ENCODE measurements at places on chromosomes 7 and 10.

- no peak for DNase-seq
Measured at GRCh38 chr7:86790383-86790782, 146.7 kb downstream of the GRM3 start.

GRCh38 chr10:5314840-5315239 is 49.9 kb upstream of the UCN3 start:
- DNase-seq = peak; percentile 4

DNA sequence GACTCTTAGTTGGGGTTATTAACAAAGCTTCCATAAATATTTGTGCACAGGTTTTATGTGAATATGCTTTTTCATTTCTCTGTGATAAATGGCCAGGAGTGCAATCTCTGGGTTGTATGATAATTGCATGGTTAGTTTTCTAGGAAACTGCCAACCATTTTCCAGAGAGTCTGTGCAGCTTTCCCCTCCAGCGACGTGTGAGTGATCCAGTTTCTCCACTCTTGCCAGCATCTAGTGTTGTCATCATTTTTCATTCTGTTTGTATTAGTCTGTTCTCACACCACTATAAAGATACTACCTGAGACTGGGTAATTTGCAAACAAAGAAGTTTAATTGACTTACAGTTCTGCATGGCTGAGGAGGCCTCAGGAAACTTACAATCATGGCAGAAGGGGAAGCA is 319.6 kb upstream of the SHH start:
- DNase-seq = no peak

DNA sequence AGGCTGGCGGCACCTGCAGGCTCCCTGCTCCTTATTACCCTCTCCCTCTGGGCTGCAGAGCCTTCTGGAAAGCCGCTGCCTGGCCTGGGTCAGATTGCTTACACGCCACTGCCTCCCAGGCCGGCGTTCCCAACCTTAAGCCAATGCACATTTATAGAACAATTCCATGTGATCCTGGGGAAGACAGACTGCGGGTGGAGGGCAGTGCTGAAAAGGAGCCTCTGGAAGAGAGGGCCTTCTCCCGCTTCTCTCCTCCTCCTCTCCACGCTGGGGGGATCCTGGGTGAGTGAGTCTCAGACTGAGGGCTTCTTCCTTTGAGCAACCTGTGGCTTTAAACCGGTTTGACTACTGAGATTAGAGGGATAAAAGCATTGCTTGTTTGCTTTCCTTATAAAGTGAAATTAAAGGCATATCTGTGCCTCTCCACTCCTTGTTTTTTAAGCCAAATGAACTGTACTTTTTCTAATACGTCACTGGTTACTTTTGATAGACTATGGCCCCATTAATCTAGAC is 5.5 kb downstream of the TACC2 start:
- DNase-seq = no peak

GRCh38 chr10:113438652-113439051 is 114.2 kb upstream of the HABP2 start:
- DNase-seq = no peak

DNA sequence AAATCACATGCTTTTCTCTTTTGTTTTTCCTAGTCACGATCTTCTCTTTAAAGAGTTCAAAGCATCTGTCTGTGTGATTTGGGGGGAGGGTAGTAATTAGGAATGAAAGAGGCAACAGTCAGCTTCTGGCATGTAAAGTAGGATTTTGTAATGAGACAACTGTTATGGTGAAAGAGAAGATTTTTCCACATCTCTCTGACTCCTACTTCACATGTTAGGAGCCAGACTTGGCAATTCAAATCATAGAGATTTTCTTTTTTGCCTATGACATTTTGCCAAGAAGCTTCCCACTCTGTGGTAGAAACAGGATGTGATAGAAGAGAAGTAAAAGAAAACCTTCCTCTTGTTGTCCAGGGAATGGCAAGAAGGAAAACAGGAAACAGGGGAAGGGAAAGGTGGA is 38.3 kb upstream of the KLHL7 start:
- no peak for DNase-seq

GRCh38 chr7:68420342-68421192 is 1177.7 kb upstream of the AUTS2 start:
- no peak for DNase-seq

- DNase-seq = no peak
Measured at GRCh38 chr7:64611717-64612116, 48.8 kb upstream of the ZNF680 start.

- no peak for DNase-seq
Measured at GRCh38 chr10:52617346-52617745, 155.2 kb downstream of the MBL2 start.

- DNase-seq = no peak
Measured at GRCh38 chr7:90728568-90728967, 132.4 kb downstream of the CDK14 start.

GRCh38 chr10:109411917-109412316 is 511.4 kb downstream of the XPNPEP1 start:
- DNase-seq = no peak

DNA sequence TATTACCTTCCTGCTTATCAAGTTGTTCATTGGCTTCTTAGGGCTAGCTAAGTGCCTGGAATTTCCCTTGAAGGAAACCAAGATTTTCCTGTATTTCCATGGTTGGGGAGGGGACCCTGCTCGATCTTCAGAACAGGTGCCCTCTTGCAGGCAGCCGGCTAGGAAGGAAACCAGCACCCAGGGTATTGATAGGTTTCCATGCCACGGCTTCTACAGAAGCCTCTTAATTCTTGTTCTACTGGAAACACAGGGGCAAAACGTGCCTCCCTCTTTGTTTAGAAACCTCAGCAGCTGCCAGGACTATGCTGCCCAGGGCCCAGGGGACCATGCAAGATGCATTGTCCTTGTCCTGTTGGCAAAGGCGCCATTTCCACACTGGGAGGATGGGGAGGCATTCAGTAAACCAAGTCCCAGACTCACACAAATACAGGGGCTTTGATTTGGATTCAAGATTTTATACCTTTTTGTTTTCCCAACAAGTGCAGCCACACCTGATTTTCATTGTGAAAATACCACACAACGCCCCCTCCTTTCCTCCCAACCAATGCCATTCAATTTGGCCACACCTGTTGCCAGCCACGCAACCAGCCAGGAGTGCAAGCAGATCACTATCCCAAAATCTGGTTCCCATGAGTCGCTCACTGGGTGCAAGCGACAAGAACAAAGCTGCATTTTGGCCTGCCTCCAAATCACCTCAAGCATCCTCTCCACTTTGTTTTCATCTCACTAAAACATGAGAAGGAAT is 29.6 kb downstream of the C10orf71 start:
- peak; percentile 12 for DNase-seq

GRCh38 chr10:118543714-118544400 is 51.6 kb downstream of the PRLHR start:
- peak; percentile 14 for DNase-seq

DNA sequence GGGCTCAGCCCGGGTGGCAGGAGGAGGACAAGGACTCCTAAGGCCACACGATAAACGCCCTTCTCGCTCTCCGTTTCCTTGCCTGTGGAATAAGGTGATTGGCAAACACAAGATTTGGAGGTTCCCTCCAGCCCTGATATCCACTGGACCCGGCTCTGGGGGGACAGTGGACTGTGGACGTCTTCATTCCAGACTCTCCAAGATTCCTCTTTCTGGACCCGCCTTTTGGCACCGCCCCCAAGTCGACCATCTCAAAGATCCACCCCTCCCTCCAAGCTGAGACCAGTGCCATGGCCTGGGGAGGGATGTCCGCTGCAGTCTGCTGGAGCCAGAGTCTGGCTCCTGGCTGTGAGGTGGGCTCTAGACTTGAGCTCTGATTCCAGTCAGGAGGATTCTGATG is 23.6 kb downstream of the ZNF783 start:
- DNase-seq = peak; percentile 43

DNA sequence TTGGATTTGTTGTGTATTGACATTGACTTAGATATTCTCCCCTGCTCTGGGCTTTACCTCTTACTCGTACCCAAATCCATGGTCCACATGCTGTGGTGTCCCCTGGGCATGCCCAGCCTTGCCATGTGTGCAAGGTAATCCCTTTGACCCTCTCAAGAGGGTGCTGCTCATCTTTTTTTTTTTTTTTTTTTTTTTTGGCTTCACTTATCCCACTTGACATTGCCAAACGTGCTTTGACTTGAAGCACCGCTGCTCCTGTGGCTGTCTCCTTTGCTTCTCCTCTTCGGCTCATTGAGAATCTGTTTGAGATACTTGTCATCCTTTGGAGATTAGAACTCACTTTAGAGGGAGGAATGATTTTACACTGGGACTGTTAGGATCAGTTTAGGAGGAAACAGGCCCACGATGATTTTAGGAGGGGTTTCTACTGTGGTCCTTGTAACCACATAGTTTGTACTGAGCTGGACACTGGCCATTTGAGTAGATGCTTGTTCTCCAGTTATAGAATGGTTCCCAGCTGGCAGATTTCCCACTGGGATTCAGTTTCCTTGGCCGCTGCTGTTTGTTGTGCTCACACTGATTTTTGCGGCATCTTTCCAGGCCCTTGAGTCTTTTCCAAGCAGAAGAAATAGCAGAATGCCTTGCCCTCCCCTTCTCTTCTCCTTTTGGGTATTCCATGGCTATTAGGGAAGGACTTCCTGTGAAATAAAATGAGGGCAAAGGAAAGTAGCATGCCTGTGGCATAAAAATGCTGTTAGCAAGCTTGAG is 184.8 kb downstream of the AUTS2 start:
- DNase-seq = peak; percentile 91

DNA sequence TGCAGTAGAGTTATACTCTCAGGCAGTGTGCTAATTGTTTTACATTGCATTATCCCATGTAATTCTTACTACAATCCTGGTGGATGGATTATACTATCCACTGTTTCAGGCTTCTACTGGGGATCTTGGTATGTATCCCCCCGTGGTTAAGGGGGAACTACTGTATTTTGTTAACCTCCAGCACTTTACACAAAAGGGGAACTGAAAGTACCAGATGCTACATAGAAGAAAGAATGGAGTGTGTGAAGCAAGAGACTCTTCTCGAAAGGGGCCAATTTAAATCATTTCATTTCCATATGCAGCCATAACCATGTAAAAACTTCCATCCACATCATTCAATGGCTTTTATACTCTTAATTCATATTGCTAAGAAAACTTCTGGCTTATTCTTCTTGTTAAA is 69.4 kb downstream of the C1GALT1 start:
- DNase-seq = no peak

DNA sequence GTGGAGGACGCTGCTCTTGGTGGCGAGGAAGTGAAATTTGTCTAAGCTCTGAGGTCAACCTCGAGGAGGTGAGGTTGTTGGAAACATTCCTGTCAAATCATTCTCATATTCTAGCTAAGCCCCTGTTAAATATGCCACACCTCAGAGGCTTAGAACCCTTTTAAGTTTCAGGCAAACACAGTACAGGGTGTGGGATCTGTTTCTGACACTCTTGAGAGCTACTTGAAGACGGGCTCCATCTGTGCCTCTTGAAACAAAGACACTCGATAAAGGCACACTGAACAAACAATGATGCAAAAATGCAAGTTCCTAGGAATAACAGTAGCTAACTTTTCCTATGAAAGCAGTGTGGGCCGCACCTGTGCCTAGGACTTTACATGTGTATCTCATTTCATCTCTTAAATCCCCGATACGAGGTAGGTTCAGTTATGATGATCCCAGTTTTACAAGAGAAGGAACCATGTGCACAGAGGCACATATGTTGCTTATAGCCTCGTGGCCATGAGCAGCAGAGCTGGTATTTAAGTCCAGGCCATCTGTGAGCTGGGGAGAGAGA is 299.2 kb downstream of the CCDC3 start:
- DNase-seq = no peak

DNA sequence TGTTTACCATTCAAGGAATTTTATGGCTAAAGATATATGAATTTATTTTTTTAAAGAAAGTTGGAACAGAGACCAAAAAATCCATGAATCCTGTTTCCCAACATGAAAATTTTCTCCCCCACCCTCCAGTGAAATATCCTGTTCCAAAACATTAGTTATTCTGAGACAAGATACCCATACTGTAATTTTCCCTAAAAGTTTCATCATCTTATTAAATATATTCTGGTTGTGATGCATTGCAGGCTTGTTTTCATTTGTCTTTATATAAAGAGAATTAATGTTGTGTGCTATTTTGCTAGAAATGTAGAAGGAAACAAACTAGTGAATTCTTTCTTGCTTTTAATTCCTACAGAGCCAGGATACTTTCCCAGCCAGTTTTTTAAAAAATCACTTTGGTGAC is 106.6 kb downstream of the EXOC4 start:
- DNase-seq = no peak

DNA sequence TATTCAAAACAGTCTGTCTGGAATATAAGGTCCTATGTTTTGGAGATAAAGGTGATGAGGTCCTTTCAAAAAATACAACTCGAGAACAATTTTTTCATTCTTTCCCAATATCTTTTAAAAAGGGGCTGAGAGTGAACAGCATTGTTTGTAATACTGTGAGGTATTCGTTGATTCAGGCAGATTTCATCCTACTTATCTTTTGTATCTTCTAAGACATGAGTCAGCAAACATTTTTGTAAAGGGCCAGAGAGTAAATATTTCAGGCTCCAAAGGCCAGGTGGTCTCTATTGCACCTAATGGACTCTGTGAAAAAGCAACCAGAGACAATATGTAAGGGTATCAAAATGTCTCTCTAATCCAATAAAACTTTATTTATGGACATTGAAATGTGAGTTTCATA is 8.1 kb upstream of the ANK3 start:
- no peak for DNase-seq

GRCh38 chr7:16803881-16804673 is 722 bp downstream of the AGR2 start:
- no peak for DNase-seq

DNA sequence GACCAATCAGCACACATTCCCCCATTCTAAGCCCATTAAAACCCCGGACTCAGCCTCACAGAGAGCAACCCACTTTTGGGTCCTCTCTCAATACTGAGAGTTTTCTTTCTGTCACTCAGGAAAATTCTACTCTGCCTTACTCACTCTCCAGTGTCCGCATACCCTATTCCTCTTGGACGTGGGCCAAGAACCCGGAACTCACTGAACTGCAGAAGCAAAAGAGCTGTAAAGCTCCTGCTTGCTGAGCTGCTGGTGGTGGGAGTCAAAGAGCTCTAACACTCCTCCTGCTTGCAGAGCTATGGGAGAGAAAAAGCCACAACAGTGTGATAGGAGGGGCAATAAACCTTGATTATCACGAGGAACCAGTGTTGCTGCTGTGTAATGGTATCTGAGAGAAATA is 386.9 kb downstream of the POM121L12 start:
- no peak for DNase-seq

- no peak for DNase-seq
Measured at GRCh38 chr7:45921381-45921698, 268 bp upstream of the IGFBP3 start.

GRCh38 chr10:74875966-74876365 is 49.6 kb downstream of the KAT6B start:
- DNase-seq = peak; percentile 30

- DNase-seq = no peak
Measured at GRCh38 chr7:109986701-109987100, 1104.2 kb upstream of the LRRN3 start.
